ENCODE measurements at places on chromosomes 13 and 19. TPM values are rescaled to one million over a fixed set of nuclear protein-coding genes. Genes with fewer than 3 reads are reported as not detected.
A peak's percentile ranks its signal among the peaks of the same experiment; 100 is the strongest.

Gene PSG1
- total RNA-seq, result not detected

Gene PROSER3
- 18.2 TPM for total RNA-seq

- no peak for DNase-seq
Observed at GRCh38 chr13:79003989-79004898, 345.3 kb upstream of the OBI1 start.

Gene SHC2
- total RNA-seq, result 37.8 TPM

- peak; percentile 95 for DNase-seq
Observed at GRCh38 chr19:3721131-3721886, 13.1 kb downstream of the TJP3 start.

Gene IRGC
- total RNA-seq, result not detected

Gene CDC16
- 65.5 TPM for total RNA-seq

Gene NDUFA11
- 134 TPM for total RNA-seq

GRCh38 chr13:26837102-26837501, 76.5 kb upstream of the GPR12 start:
- DNase-seq, result no peak

- peak; percentile 69 for DNase-seq
Observed at GRCh38 chr13:32267836-32268439, 47.2 kb downstream of the ZAR1L start.

Gene GTPBP3
- total RNA-seq, result 17.7 TPM

DNA sequence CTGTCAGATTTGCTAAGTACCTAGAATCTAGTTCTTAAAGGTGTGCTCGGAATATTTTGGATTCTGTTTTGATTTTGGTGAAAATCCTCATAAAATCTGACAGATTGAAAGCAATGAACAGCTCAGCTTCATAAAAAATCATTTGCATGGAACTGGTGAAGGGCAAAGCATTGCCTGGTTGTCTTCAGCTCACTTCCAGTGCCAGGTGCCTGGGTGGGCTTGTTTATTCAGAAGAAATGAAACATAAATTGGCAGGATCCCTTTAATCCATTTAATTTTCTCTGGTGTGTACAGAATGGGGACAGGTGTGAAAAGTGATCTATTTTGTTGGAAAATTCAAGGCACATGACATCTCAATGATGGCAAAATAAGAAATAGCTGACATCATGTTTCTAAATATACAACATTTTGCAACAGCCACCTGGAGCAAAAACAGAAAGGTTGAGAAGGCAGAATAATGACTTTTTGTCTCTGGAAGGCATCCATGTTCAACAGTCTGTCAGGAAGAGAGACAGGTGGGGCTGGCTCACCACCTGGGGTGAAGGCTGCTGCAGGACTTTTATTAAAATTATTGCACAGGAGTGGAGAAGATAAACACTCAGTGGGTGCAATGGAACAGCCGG, 52.2 kb downstream of the RFC3 start:
- no peak for DNase-seq

- peak; percentile 55 for DNase-seq
Observed at GRCh38 chr13:114097893-114098688, 34.3 kb downstream of the RASA3 start.

Gene SHISA7
- not detected for total RNA-seq

Gene MADCAM1
- total RNA-seq, result 1.2 TPM

DNA sequence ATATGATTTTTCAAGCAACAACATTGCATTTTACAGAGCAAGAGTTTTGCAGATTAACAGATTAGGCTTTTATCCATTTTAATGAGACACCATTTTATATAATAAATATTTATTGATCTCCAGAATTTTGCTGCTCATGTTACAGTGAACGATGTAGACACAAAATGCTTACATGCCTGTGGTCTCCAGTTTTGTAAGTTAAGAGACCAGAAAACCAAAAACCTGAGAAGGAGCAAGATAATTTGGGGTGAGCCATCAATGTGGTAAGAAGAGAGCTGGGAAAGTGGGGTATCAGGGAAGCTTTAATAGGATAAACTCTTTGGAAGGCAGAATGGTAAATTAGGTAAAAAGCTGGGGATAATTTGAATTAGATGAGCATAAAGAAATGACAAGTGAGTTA, 2100.5 kb upstream of the PCDH20 start:
- DNase-seq, result no peak

- DNase-seq, result no peak
Observed at GRCh38 chr19:7522923-7523667, 671 bp downstream of the MCOLN1 start.

- DNase-seq, result no peak
Observed at GRCh38 chr13:52760077-52760476, 20.5 kb upstream of the CNMD start.

DNA sequence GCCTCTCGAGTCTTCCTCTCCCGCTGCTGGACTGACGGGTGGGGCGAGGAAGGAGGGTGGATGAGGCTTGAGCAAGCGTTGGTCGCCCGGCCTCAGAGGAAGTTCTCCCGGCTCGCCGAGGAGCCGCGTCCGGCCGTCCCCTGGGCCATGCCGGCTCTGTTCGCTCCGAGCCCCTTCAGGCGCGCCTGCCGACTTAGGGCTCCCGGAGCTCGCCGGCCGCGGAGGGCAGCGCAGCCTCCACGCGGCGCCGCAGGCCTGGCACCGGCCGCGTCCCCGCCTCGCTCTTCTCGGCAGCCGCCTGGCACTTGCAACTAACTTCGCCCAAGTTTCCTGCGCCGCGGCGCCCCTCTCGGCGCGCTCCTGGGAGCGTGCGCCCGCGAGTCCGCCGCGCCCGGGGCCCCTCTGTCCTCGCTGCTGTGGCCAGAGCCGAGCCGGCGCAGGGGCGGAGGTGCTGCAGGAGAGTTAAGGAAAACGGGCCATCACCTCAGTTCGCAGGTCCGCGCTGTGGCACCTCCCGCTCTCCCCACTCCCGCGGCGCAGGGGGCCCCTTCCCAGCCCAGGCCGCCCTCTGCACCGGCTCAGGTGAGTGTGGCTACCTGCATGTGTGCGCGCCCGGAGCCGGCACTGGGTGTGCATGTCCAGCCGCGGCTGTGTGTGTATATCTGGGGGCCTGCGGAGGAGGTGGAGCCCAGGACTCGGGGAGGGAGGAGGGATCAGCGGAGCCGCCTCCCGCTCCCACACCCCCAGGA, 641 bp upstream of the SOX21 start:
- DNase-seq, result peak; percentile 68

DNA sequence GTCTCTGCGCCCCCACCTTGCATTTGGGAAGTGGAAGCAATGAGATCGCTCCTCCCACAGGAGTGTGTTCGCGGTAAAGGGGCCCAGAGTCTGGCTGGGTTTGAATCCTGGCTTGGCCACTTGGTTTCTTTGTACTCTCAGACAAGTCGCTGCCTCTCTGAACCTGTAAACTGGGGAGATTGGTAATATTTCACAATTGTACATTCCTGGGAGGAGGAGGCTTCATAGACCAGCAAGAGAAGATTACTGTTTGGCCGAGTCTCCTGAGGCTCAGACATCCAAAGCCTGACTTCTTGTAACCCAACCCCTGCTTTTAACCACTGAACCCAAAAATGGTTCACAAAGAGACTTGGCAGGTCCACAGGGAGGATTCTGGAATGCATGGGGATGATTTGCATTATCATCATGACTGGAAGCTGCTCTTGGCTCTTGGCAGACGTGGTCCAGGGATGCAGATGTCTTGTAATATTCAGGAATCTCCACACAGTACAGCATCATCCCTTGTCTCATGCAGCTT, 13.6 kb upstream of the STRN4 start:
- no peak for DNase-seq

Gene SHISA2
- 26.3 TPM for total RNA-seq

- DNase-seq, result no peak
Observed at GRCh38 chr19:10774893-10775292, 57.0 kb downstream of the DNM2 start.

DNA sequence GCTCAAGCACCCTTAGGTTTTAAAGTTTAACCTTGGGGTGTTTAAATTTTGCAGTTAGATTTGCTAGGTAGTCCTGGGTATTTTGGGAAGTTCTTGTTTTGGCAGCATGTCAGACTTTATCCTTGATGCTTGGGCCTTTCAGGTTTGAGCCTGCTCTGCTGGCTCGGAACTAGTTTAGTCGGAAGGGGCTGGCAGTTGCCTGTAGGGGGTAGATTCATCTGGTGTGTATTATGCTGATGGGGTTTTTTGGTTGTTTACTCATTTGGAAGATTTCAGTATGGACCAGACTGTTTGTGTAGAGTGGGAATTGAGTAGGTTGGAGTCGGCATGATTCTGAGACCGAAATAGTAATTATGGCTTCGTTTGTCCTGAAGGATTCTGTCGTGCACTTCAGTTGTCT, 15.1 kb downstream of the ILF3 start:
- no peak for DNase-seq

DNA sequence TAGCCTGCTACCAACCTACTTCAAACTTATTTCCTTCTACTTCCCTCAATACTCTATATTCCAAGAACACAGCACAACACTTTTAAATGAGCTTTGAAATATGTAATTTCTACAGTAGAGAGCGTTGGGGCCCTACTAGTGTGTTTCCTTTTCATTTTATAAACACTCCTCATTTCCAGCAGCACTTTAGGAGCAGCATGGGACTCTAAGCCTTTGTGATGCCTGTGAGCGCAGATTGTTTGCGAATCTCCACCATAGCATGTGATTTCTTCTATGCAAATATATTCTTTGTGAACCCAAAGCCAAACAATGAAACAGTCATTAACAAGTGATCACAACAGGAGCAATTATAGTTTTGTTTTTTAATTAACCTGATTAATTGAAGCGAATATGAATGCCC, 3.6 kb downstream of the SOHLH2 start:
- no peak for DNase-seq

DNA sequence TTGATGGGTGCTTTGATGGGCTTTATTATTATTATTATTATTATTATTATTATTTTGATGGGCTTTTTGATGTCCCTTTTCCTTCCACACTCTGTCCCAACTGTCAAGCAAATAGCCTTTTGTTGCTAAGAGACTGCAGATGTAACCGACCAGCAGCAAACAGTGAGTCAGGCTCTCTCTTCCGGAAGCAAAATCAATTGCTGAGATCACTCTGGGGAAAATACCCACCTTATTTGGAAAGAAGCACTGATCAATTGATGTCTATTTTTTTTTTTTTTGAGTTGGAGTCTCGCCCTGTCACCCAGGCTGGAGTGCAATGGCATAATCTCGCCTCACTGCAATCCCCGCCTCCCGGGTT, 2.9 kb downstream of the LDLR start:
- no peak for DNase-seq

Gene ERICH6B
- not detected for total RNA-seq

Gene CDKN2D
- 10.5 TPM for total RNA-seq

DNA sequence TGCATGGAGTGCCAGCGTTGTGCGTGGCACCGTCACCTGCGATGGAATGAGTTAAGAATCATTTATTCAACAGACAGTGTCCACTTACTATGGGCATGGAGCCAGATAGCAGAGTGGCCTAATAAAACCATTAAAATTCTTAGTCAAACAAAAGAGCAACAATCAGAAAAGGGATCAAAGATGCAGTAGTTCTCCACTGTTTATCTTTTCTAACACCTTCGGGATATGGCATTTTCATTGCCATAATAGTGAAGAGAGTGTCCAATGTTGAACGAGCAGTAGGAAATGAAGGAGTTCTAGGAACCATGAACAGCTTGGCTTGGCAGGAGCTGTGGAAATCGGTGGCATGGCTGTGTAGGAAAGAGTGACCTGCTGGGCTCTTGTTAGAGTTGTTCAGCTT, 2.0 kb downstream of the TNFSF11 start:
- DNase-seq, result no peak
